WERI-Rb-1 (cell line): ENCODE measurements at places on chromosomes 2 and 18.

DNA sequence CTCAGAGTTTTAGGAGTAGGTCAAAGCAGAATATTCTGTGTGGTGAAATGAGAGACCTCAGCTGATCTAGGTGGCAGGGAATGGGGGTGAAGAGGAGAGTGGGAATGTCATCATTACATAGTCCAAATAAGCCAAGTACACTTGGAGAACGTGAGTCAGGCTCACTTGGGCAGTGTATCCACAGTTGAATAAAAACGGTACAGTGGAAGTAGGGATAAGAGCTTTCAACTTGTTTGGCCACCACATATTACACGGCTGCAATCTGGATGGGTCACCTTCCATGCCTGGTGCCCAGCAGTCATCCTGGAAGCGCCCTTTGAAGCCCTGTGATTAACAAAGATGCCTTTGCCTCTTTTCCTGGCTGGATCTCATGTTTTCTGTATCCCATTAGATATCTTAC lies 28.6 kb downstream of the MIB1 start:
- no peak for DNase-seq

- DNase-seq: no peak
Measured at GRCh38 chr2:188629753-188630527, 338.3 kb downstream of the GULP1 start.

GRCh38 chr2:201984800-201985525 lies 48.7 kb upstream of the FZD7 start:
- no peak for DNase-seq

DNA sequence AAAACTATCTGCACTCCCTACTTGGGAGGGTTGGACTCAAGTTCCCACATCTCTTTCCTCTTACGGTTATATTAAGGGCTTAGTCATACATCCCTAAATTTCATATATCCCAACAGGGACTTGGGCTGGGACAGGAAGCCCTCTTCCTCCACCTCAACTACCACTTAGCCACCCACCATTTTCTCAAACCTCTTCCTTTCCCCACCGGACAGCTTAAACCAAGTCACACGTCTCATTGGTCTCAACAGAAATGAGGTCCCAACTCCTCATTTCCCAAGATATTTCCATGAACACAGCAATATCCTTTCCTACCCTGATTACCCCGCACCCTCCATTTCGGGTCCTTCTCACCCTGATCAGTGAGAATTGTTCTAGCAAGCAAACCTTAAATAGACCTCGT lies 736 bp downstream of the ZSCAN30 start:
- no peak for DNase-seq

- DNase-seq: no peak
Measured at GRCh38 chr18:46920067-46920466, 2.7 kb downstream of the KATNAL2 start.

GRCh38 chr2:234699456-234699855 lies 202.6 kb upstream of the ARL4C start:
- DNase-seq: no peak

DNA sequence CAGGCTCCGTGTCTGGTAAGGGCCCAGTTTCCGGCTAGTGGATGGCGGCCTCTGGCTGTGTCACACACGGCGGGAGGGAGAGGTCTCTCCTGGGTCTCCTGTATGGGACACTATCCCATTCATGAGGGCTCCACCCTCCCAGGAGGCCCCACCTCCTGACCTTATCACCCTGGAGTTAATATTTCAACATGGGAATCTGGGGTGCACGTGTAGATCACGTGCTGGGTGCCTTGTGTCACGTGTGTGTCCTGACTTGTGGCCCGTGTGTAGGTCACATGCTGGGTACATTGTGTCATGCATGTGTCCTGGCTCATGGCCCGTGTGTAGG lies 9.9 kb downstream of the NEU4 start:
- no peak for DNase-seq

DNA sequence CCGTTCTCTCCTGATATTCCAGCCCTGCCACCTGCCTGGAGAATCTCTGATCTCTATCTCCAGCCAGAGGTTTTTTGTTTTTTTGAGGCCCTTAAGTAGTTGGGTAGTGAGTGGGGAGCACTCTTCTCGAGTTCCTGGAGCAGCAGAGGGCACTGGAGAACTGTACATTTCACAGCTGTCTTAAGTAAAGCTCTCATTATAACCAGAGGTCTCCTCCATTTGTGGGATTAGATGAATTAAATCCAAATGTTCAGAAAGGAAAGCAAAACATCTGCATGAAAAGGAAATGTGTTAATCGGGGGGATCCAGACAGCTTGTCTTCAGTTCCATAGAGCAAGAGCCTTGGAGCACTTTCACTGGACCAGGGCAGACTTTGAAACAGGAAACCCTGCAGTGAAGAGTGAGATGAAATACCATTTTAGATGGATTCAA lies 32.8 kb downstream of the AOX1 start:
- no peak for DNase-seq

DNA sequence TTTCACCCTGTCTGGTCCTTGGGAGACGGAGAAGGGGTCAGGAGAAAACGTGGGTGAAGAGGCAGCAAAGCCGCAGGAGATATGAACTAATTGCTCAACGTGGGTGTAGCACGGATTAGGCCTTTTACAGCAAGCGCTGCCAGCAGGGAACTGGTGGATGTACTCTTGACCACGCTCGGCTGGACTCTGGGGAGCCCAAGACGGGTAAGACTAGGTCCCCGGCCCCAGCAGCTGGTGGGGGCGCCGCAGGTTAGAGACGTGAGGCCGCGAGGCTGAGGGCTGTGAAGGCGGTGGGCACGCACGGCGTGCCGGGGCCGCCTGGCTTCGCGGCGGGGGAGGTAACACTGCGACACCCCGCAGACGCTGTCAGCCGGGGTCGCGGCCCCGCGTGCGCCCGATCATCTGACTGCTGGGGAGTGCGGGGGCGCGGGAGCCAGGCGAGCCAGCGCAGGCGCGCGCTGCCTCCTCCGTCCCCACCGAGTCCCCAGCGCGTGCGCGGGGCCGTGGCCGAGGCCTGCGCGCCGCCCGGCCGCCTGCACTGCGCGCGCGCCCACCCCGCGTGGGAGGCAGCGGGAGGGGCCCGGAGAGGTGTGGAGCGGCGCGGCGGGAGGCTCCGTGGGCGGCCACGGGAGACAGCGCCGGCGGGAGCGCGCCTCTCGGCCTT lies at the start of gene CLIP4:
Gene CLIP4 (plus strand): TSS at position 470 of the 664 bp plus-strand sequence. CDS start 5,974 bp downstream, outside the sequence.
- DNase-seq: peak; percentile 72

GRCh38 chr18:54254265-54254758 lies 15.0 kb upstream of the POLI start:
- no peak for DNase-seq

DNA sequence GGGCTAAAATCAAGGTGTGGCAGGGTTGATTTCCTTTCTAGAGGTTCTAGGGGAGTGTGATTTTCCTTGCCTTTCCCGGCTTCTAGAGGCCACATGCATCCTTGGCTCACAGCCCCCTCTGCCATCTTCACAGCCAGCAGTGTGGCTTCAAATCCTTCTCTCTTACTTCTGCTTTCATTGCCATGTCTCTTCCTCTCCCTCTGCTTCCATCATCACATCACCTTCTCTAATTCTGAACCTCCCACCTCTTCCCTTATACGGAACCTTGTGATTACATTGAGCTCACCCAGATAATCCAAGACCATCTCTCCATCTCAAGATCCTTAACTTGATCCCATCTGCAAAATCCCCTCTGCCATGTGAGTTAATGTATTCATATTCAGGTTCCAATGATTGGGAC lies 56.2 kb upstream of the RMDN2 start:
- no peak for DNase-seq

DNA sequence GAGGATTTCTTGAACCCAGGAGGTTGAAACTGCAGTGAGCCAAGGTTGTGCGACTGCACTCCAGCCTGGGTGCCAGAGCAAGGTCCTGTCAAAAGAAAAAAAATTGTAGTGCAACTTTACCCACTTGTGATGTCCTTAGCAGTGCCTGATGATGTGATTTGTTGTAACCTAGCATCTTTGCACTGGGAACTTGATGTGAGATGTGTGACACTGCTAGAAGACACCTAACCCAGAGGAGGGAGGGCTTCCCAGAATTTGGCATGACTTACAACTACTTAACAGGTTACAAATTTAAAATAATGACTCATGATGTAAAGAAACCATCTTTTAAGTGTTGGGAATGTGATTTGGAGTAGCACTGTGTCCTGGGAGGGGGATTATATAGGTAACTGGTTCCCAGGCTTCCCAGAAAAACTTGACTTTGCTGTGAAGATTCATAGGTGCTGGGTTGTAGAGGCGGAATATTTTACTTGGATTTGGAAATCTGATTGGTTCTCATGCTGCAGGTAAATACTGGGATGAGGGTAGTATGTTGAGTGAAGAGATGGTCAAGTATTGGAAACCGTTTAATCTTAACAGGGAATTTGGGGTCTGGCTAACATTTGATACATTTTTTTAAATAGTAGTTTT lies 3.7 kb downstream of the EEF1B2 start:
- no peak for DNase-seq

- no peak for DNase-seq
Measured at GRCh38 chr2:215425021-215425782, 10.7 kb downstream of the FN1 start.

- DNase-seq: no peak
Measured at GRCh38 chr2:64749446-64749845, 95.7 kb upstream of the SERTAD2 start.

GRCh38 chr2:173982918-173983317 lies 17.7 kb upstream of the SP3 start:
- DNase-seq: peak; percentile 32

DNA sequence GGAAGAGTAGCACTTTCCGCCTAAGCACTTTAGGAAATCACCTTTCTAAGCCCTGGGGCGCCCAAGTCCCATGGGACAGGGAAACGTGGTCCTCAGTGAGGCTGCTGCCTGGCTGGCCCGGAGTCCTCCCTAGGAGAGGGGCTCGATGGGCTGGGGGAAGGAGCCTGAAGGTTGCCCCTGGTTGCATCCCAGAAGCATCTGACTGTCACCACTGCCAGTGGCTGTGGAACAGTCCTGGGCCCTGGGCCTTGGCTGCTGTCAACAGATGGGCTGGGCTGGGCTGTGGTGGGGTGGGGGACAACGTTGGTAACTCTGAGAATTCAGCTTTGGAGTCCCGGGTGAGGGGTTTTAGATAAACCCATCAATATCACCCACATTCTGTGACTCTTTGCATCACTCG lies 22.5 kb downstream of the ASB1 start:
- no peak for DNase-seq

- DNase-seq: peak; percentile 91
Measured at GRCh38 chr2:130342020-130342532, 621 bp upstream of the IMP4 start.

- no peak for DNase-seq
Measured at GRCh38 chr18:38751898-38752297, 1186.3 kb upstream of the CELF4 start.

- peak; percentile 69 for DNase-seq
Measured at GRCh38 chr2:45886171-45886663, 234.7 kb downstream of the PRKCE start.

GRCh38 chr2:98027538-98027937 lies 31.8 kb upstream of the TMEM131 start:
- DNase-seq: no peak

GRCh38 chr2:110107092-110108079 lies 8.2 kb downstream of the MALL start:
- DNase-seq: no peak

DNA sequence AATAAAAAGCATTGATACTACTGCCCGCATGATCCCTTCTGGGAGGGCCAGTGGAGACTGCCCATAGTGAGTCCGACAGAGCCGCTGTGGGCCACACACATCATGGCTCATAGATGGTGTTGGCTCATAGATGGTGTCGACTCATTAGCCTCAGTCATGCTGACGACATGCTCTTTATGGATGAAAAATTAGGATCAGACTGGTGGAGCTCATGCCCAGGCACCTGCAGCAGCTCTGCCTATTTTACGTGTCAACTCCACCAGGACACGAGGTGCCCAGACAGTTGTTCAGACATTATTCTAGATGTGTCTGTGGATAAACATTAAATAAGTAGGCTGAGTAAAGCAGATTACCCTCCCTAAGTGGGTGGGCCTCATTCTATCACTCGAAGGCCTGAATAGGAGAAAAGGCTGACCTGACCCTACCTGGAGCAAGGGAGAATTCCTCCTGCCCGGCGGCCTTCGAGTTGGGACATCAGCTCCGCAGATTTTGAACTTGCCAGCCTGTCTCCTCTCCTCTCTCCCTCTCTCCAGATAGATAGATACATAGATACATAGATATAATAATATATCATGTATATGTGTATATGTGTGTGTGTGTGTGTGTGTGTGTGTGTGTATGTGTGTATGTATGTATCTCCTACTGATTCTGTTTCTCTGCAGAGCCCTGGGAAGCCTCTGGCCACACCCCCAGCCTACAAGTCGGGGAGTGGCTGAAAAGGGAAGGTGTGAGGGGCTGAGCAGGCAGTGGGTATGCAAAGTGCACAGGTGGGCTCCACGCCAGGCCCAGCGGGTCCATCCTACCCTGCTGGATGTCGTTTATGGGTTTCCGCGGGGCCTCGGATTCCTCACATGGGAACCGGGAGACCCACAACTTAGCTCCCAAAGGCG lies 13.6 kb upstream of the TEX51 start:
- DNase-seq: no peak

- DNase-seq: no peak
Measured at GRCh38 chr2:148599109-148599991, 45.2 kb upstream of the EPC2 start.

DNA sequence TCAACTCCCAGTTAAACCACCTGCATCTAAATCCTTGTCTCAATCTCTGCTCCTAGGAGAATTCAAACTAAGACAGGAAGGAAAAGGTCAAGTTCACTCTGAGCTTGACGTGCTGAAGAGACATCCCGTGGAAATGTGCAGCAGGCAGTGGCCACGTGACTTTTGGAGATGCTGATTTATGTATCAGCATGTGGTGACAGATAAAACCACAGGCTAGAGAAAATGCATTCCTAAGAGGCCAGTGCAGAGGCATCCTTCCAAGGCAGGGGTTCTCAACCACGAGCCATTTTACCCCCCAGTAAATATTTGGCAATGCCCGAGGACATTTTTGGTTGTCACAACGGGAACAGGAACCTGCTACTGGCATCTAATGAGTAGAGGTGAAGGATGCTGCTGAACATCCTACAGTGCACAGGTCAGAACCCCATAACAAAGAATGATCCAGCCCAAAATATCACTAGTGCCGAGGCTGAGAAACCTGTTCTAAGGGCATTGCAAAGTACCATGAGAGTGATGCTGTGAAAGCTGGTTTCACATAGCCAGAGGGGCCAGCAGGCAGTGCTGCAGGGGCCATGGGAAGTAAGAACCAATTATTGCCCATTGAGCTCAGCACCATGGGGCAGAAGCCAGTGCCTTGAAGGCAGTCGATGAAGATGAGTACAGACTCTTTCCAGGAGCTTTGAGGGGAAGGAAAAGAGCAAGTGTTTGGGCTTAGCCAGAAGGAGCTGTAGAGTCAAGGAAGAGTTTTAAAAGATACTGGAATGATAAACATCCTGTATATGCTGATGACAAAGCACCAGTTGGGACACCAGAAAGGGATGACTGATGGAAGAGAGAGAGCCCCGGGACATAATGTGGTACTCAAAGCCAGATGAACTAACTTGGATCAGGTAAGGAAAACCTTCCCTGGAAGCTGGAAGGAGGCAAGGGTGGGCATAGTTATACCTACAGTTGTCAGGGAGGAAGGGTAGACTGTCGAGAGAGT lies 174.6 kb downstream of the HAUS1 start:
- DNase-seq: no peak

- no peak for DNase-seq
Measured at GRCh38 chr2:98915751-98916358, 20.2 kb downstream of the CRACDL start.

- no peak for DNase-seq
Measured at GRCh38 chr2:226351711-226352110, 447.9 kb downstream of the IRS1 start.
